ENCODE measurements at places on chromosomes 2 and 18. TPM values are rescaled to one million over a fixed set of nuclear protein-coding genes. Genes with fewer than 3 reads are reported as not detected.

The DSC2 gene
- total RNA-seq, result 113 TPM

The PREPL gene
- 33.7 TPM for total RNA-seq

- DNase-seq, result peak; percentile 39
Measured at GRCh38 chr2:101770726-101771125, 73.2 kb downstream of the MAP4K4 start.

DNA sequence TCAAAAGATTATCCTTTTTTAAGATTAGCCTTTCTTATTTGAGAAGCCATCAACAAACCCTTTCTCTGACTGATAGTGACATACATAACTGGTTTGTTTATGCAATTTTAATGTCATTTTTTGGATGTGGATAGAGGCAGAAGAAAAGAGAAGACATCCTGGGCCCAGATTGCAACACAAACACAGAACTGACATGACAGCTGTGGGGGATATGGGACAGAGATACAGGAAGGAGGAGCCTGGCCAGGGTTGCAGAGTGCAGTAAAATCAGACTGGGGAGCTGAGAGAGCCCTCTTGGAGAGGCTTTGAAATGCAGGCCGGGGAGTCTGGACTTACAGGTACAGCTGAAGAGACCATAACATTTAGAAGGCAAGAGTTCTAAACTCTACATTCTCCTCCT is 65.1 kb downstream of the SIGLEC15 start:
- DNase-seq, result peak; percentile 12

- no peak for DNase-seq
Measured at GRCh38 chr18:42675810-42676209, 439.7 kb downstream of the RIT2 start.

- DNase-seq, result no peak
Measured at GRCh38 chr18:55607773-55608172, 19.8 kb upstream of the TCF4 start.

DNA sequence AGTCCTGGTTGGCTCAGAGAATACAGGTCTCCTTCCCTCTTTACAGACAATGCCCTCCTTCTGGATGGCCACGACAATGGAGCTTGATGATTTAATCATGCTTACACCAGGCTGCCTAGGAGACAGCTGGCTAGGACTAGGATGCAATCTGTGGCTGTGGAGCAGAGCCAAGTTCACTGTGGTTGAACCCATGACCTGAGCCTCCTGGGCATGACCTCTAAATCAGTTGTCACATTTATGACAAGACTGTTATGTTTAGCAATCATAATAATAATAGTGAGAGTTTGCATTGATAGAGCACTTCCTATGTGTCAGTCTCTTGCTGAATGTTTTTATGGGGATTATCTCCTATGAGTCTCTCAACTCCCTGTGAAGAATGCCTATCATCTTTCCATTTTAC is 244.1 kb downstream of the ICOS start:
- DNase-seq, result no peak

DNA sequence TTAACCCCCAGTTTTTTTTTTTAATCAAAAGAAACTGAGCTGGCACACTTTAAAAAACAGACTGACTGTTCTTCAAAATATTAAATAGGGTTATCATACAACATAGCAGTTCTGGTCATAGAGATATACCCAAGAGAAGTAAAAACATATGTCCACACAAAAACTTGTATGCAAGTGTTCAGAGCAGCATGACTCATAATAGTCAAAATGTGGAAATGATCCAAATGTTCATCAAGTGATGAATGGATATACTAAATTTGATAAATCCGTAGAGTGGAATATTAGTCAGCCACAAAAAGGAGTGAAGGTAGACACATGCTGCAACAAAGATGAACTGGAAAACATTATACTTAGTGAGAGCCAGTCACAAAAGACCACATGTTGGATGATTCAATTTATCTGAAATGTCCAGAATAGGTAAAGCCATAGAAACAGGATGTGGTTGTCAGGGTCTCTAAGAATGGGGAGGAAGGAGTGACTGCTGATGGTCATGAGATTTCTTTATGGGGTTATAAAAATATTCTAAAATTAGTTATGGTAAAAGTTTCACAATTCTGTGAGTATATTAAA is 5.1 kb downstream of the SMIM21 start:
- DNase-seq, result no peak

- no peak for DNase-seq
Measured at GRCh38 chr2:88197732-88198131, 27.6 kb downstream of the THNSL2 start.

- DNase-seq, result no peak
Measured at GRCh38 chr18:79049506-79049905, 19.7 kb upstream of the ATP9B start.

DNA sequence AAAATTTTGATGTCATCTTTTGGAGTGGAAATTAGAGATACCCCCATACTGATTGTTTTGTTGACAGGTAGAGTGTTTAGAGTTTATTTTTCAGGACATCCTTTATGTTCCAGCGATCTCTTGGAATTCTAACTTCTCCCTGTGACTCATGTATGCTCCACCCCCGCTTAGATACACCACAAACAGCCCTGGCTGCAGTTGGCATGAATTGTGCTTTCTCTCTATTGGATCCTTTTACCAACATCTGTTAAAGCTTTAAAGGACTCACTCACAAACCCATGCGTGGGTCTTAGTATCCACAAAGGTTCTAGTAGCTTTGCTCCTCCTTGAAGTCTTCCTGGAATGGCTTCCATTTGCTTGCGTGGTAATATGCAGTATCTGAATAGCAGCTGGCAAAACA is 409.5 kb upstream of the POU3F3 start:
- DNase-seq, result no peak

All from transverse colon (tissue), 4 donors.